ENCODE measurements at places on chromosomes 3 and 15.

GRCh38 chr3:86245360-86245759, 745.6 kb downstream of the VGLL3 start:
- peaks cover 2% of the 10 kb centered on the region for H3K36me3 ChIP-seq
- no peak overlapping the region for H3K27ac ChIP-seq
- peaks cover 8% of the 10 kb centered on the region for H3K4me1 ChIP-seq
- no peaks in the 10 kb centered on the region for H3K27me3 ChIP-seq
- no peak overlapping the region for H3K4me3 ChIP-seq

GRCh38 chr3:9617056-9617455, 32.2 kb upstream of the MTMR14 start:
- H3K27me3 ChIP-seq: peaks cover 9% of the 10 kb centered on the region
- H3K36me3 ChIP-seq: no peaks in the 10 kb centered on the region
- no peak overlapping the region for H3K4me3 ChIP-seq
- no peak for DNase-seq
- H3K27ac ChIP-seq: no peak overlapping the region
- H3K4me1 ChIP-seq: no peaks in the 10 kb centered on the region

GRCh38 chr3:157871838-157872460, 234.3 kb downstream of the SHOX2 start:
- H3K27me3 ChIP-seq: no peaks in the 10 kb centered on the region
- no peak overlapping the region for H3K4me3 ChIP-seq
- no peak overlapping the region for H3K27ac ChIP-seq
- no peak for DNase-seq

DNA sequence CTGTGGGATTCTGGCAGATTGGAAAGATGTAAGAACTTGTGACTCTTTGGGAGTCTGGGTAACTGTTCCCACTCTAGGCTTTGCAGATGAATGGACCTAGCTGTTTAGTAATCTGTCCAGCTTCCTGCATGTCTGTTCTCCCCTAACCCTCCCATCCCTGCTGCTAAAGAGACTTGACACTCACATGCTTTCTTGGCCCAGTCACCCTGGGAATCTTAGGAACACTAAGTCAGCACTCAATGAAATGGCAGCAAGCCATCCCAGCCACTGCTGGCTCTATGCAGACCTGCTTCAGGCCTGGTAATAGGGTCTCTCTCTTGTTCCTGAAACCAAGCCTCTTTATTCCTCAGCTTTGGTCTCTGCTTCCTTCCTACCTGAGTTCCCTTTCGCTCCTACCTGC, 63.7 kb upstream of the THSD4 start:
- H3K27ac ChIP-seq: no peak overlapping the region
- H3K4me3 ChIP-seq: no peak overlapping the region
- H3K4me1 ChIP-seq: no peaks in the 10 kb centered on the region
- DNase-seq: no peak
- no peaks in the 10 kb centered on the region for H3K27me3 ChIP-seq
- peaks cover 3% of the 10 kb centered on the region for H3K36me3 ChIP-seq

- H3K27ac ChIP-seq: no peak overlapping the region
- H3K36me3 ChIP-seq: peaks cover 5% of the 10 kb centered on the region
- no peak overlapping the region for H3K4me3 ChIP-seq
- no peaks in the 10 kb centered on the region for H3K4me1 ChIP-seq
- no peaks in the 10 kb centered on the region for H3K27me3 ChIP-seq
- DNase-seq: no peak
Observed at GRCh38 chr15:34241376-34242330, 16.8 kb downstream of the EMC4 start.

GRCh38 chr3:126367316-126367805, 10.2 kb upstream of the KLF15 start:
- DNase-seq: no peak
- no peaks in the 10 kb centered on the region for H3K36me3 ChIP-seq
- H3K27ac ChIP-seq: no peak overlapping the region
- H3K27me3 ChIP-seq: peaks cover 10% of the 10 kb centered on the region

- no peak overlapping the region for H3K27ac ChIP-seq
- DNase-seq: no peak
- H3K36me3 ChIP-seq: peaks cover 4% of the 10 kb centered on the region
Observed at GRCh38 chr15:100255644-100256043, 86.1 kb downstream of the ADAMTS17 start.

GRCh38 chr3:71372911-71373637, 210.5 kb downstream of the FOXP1 start:
- H3K27me3 ChIP-seq: no peaks in the 10 kb centered on the region
- peaks cover 2% of the 10 kb centered on the region for H3K36me3 ChIP-seq
- no peak overlapping the region for H3K4me3 ChIP-seq

DNA sequence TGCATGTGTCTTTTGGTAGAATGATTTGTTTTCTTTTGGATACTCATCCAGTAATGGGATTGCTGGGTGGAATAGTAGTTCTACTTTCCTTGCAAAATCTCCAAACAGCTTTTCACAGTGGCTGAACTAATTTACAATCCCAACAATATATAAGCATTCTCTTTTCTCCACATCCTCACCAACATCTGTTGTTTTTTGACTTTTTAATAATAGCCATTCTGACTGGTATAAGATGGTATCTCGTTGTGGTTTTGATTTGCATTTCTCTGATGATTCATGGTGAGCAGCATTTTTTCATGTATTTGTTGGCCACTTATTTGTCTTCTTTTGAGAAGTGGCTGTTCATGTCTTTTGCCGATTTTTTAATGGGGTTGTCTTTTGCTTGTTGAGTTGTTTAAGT, 55.8 kb downstream of the ST8SIA2 start:
- H3K4me1 ChIP-seq: peaks cover 15% of the 10 kb centered on the region
- H3K36me3 ChIP-seq: peaks cover 28% of the 10 kb centered on the region
- H3K27me3 ChIP-seq: no peaks in the 10 kb centered on the region

- H3K4me1 ChIP-seq: no peaks in the 10 kb centered on the region
- peaks cover 5% of the 10 kb centered on the region for H3K27me3 ChIP-seq
- DNase-seq: no peak
- no peak overlapping the region for H3K4me3 ChIP-seq
- H3K27ac ChIP-seq: no peak overlapping the region
- no peaks in the 10 kb centered on the region for H3K36me3 ChIP-seq
Observed at GRCh38 chr15:48671103-48672022, 25.9 kb upstream of the FBN1 start.

GRCh38 chr3:64225695-64226499, 631 bp upstream of the PRICKLE2 start:
- DNase-seq: no peak
- peaks cover 16% of the 10 kb centered on the region for H3K4me1 ChIP-seq
- H3K36me3 ChIP-seq: no peaks in the 10 kb centered on the region
- no peaks in the 10 kb centered on the region for H3K27me3 ChIP-seq
- H3K27ac ChIP-seq: peak overlapping the region; percentile 86

DNA sequence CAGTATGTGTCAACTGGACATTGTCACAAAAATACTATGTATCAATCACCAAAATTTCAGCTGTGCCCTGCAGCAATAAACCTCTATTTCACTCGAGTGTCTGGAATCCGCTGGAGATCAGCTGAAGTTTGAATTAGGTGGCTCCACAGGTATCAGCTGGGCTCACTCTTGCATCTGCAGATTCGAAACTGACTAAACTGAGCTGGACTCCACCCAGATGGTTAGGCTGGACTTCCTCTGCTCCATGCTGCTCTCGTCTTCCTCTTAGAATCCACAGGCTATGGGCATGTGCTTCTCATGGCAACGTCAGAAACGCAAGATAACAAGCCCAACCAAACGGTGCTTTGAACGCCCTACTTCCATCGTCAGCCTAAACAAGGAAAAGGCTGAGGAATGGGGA, 565.3 kb upstream of the ROBO2 start:
- no peaks in the 10 kb centered on the region for H3K36me3 ChIP-seq
- no peak overlapping the region for H3K4me3 ChIP-seq
- H3K27me3 ChIP-seq: no peaks in the 10 kb centered on the region
- H3K4me1 ChIP-seq: no peaks in the 10 kb centered on the region

DNA sequence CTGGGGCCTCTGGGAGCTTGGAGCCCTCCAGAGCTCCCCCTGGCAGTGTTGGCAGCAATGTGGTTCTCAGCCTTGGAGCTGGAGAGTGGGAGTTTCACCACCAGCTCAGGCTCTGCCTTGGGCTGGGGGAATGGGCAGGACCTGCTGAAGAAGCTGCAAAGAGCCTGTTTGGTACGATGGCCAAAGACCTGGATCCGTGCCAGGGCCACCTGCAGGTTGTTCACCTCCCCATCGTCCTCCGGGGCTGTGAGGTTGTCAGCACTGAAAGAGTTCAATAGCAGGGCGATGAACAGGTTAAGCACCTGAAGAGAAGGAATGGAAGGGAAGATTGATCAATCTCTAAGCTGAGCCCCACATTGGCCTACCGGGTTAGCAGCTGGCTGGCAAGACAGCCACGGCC, 77.3 kb upstream of the SCN5A start:
- H3K36me3 ChIP-seq: no peaks in the 10 kb centered on the region
- no peak overlapping the region for H3K4me3 ChIP-seq
- peaks cover 8% of the 10 kb centered on the region for H3K27me3 ChIP-seq
- H3K4me1 ChIP-seq: peaks cover 19% of the 10 kb centered on the region
